Chondrocyte (in vitro differentiated cells): ENCODE measurements at places on chromosomes 11 and 22. TPM values are rescaled to one million over a fixed set of nuclear protein-coding genes. Genes with fewer than 3 reads are reported as not detected.

DNA sequence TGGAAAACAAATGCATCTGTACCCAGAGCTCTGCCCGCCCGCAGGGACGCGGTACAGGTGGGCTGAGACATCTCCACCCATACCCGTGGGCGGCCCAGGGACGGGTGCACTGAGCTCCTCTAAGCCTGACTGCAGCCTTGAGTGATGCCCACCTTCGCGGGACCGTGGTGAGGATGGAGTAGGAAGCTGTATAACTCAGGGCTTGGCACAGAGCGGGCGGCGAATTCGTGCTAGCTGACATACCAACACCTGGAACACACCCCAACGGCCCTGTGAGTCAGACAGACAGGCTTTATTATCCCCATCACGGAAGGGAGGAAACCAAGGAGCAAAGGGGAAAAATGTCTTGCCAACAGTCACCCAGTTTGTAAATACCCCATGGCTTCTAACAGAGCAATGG is 61.9 kb downstream of the SMCO4 start:
- DNase-seq, result no peak

DNA sequence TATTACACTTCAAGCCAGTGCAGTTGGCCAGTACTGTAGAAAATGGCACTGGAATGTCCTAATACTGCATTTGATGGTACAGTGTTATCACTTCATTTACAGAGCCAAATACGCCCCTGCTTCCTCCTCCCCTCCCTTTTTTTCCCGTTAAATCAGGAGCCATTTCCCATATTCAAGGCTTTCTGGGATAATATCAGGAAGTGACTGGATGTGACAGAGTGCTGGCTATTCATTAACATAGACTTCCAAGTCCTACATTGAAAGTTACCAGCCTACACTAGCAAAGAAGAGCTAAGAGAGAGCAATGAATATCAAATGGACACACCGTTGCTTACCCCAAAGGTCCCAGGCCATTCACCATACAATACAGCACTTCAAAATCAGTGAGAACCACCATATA is 32.1 kb upstream of the ABCC8 start:
- DNase-seq, result no peak

DNA sequence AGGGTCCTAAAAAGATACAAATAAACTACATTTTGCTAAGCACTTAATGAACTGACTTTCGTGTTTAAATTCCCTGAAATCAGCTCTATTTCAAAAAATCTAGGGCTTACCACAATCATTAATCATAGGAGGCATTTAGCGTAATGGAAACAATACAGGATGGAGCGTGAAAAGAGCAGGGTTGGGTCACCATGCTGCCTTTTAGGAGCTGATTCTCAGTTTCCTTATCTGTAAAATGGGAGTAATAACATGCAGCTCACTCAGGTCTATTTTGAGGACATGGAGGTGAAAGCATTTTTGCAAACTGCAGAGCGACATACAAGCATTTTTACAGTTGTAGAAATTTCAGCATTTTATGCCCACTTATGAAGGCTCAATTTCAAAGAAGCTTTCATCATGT is 407.0 kb downstream of the TENM4 start:
- no peak for DNase-seq

GRCh38 chr22:48106715-48107259 is 1344.3 kb downstream of the TBC1D22A start:
- DNase-seq, result no peak

DNA sequence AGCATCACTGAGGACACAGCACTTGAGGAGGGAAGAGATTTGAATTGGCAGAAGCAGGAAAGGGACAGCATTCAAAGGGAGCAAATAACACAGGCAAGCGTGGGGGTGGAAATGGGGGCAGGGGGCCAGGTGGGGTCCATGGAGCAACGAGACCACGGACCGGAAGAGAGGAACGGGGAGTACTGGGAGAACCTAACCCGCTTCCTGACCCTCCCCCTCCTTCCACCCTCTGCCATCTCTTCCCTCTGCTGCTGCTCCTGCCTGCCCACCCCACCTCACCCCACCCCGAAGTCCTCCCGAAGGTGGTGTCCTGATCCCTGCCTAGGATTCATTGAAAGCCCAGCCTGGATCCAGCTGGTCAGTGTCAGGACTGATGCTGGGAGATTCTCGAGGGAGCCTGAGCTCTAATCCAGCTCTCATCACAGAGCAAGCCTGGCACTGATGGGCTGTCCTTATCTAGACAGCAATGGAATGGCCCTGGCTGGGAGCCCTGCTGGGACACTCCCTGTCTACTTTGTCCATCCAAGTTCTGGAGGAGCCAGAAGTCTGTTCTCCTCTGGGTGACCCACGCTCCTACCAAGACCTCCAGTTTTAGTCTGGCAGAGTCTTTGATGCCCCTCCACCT is 105.0 kb downstream of the TRIM29 start:
- DNase-seq, result no peak

- peak; percentile 14 for DNase-seq
Observed at GRCh38 chr22:45124176-45124847, 39.4 kb upstream of the NUP50 start.

DNA sequence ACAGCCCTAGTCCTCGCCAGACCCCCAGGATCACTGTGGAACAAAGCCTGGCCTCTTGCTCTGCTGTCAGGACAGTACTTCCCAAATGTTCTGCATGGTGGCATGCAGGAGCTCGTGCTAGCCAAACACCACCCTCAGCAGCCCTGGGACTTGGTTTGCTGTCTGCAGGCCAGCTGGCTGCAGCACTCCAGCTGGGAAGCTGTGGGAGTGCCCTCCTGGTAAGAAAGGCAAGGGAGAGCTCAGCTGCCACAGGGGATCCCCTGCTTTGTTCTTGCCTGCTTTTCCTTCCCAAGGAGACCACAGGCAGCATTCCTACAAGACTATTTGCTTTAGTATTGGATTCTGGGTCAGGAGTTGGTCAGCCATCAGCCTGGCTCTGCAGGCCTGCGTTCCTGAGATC is 27.9 kb downstream of the TCIRG1 start:
- DNase-seq, result no peak

DNA sequence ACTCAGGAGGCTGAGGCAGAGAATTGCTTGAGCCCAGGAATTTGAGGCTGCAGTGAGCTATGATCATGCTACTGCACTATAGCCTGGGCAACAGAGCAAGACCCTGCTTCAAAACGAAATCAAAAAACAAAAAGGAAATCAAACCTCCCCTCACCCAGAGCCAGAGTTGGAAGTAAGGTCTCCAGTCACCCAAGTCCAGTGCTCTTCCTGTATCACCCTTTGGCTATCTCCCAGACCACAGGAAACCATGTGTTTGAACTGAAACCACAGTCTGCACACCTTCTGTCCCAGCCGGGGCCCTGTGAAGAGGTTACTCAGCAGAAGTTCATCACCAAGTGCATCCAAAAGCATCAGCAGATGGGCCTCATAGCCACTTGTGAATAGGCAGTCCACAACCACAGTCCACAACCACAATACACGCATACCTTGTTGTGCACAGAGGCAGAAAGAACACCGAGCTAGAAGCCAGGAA is 4.6 kb downstream of the MYH9 start:
- DNase-seq, result no peak

- no peak for DNase-seq
Observed at GRCh38 chr22:21624120-21624879, 5.5 kb downstream of the YDJC start.

DNA sequence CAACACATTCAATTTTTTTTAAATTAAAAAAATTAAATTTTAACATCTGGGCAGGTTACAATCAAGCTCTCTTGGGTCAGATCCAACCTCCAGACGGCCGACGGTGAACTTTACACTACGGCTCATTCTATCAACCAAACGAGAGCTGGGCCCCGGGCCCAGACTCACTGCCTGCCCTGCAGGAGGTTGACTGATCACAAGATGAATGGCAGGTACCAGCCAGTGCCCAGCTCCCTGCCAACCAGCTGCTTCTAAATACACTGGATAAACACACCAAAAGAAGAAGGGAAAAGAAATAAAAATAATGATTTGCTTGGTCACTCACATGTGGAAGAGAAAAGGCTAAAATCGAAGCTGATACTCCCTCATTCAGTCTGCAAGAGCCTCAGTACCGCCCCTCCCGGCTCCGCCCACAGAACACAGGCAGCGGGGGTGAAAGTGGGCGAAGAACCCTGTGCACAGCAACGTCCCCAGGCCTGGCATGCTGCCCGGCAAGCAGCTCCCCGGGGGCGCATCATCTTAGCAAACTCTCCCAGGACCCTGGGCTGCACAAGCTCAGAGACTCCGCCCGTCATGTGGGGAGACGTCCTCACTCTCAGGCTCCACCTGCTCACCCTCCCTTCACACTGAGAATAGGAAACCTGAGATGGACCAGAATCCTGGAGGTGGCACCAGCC is 303.4 kb downstream of the SHANK2 start:
- no peak for DNase-seq

- no peak for DNase-seq
Observed at GRCh38 chr11:110323786-110324185, 27.4 kb upstream of the RDX start.

DNA sequence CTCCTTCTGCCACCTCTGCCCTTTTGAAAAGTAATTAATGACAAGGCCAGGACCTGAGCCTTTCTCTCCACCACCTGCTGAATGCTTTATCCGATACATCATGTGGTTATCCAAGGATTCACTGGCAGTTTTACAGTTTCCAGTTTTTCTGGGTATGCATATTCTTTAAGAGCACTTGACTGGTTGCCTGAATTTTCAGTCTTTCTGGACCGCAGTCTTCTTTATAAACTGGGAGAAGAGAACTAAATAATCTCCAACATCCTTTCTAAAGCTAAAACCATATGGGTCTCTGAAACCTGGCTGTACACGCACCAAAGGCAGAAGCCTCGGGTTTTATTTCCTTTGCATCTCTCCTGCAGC is 65.1 kb downstream of the BTG4 start:
- DNase-seq, result no peak

DNA sequence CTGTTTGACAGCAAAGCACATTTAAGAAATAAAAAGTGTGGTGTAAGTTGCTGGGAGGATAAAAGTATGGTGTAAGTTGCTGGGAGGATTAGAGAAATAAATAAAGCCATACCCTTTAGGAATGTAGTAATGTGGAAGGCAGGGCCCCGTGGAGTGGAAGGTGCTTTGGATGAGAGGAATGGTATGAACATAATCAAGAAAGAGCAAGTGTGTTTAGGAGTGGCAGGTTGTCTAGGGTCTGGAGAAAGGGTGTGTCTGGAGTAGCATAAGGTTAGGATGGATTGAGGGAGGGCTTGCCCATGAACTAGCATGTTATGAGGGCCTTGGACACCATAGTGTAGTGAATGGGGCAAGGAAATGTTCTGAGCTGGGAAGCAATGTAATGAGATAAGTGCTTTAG is 18.1 kb downstream of the MRPL16 start:
- no peak for DNase-seq

DNA sequence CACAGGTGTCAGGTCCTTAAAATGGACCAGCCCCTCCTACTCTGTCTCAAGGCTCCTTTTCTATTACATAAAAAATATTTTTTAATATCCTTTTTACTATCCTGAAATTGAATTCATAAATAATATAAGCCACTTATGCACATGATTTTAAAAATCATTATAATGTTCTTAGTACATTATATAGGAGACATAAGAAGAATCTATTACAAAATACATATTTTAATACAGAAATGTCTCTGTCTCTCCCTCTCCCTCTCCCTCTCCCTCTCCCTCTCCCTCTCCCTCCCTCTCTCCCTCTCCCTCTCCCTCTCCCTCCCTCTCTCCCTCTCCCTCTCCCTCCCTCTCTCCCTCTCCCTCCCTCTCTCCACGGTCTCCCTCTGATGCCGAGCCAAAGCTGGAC is 52.0 kb upstream of the SLC6A5 start:
- no peak for DNase-seq

- no peak for DNase-seq
Observed at GRCh38 chr11:115930886-115931547, 426.8 kb upstream of the CADM1 start.

DNA sequence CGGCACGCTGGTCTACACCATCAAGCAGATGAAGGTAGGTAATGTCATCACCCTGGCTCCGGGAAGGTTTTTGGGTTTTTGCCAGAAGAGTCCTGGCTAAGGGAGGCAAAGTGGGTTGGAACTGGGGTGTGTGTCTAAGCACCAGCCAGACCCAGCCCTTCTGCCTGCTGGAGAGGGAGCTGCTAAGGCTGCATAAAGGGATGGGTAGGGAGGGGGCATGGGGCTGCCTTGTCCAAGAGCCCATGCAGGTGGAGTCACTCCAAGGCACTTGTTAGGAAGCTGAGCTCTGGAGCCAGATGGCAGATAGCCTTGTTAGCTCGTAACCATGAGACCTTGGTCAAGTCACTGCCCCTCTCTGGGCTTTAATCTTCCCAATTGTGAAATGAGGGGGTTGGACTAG is 48.0 kb downstream of the TIMP3 start:
- DNase-seq, result no peak

DNA sequence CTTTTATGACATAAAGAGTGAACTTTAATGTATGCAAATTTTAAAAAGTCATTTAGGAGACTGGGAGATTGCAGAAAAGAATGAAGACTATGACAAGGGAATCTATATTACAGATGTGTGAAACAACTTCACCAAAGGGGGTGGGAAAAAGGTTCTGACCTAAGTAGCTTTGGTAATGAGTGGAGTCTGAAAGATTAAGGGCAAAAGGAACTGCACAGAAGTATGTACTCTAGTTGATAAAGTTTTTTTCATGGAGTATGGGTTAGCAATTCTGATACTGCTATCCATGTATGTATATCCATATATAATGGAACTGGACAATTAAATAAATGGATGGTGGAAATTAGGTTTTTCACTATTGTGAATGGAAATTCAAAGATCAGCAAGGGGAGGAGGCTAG is 9.2 kb downstream of the CKAP5 start:
- no peak for DNase-seq

GRCh38 chr22:32744176-32744959 is 57.1 kb upstream of the TIMP3 start:
- DNase-seq, result no peak

- peak; percentile 5 for DNase-seq
Observed at GRCh38 chr11:69333879-69334278, 39.9 kb downstream of the MYEOV start.

The EEF1G gene
- 1,000 to 1,202 TPM (median 1,017 TPM) in 3 replicates for total RNA-seq

The RPL27A gene
- 546 to 709 TPM (median 571 TPM) in 3 replicates for total RNA-seq

The LMO2 gene
- total RNA-seq, result 0.53 TPM in 1 of 3 replicates, not detected in the others

The OR6T1 gene
- not detected in 3 replicates for total RNA-seq

The BAIAP2L2 gene
- 0.21 to 0.42 TPM in 2 of 3 replicates, not detected in the other for total RNA-seq

The OR52N4 gene
- not detected in 3 replicates for total RNA-seq

The USP47 gene
- total RNA-seq, result 44.4 to 54.8 TPM (median 47.8 TPM) in 3 replicates

The SCO2 gene
- 4.4 to 5.4 TPM in 2 of 3 replicates, not detected in the other for total RNA-seq

The SOX10 gene
- total RNA-seq, result not detected in 3 replicates

The ABCC8 gene
- total RNA-seq, result not detected in 3 replicates

The PRG3 gene
- not detected in 3 replicates for total RNA-seq

The FAM180B gene
- total RNA-seq, result not detected in 3 replicates

The CRYAB gene
- total RNA-seq, result 770 to 1,975 TPM (median 1,937 TPM) in 3 replicates

The TMEM121B gene
- total RNA-seq, result 0.36 to 0.87 TPM (median 0.59 TPM) in 3 replicates
